T-cell (primary cell): ENCODE measurements at places on chromosomes 5 and 9.

DNA sequence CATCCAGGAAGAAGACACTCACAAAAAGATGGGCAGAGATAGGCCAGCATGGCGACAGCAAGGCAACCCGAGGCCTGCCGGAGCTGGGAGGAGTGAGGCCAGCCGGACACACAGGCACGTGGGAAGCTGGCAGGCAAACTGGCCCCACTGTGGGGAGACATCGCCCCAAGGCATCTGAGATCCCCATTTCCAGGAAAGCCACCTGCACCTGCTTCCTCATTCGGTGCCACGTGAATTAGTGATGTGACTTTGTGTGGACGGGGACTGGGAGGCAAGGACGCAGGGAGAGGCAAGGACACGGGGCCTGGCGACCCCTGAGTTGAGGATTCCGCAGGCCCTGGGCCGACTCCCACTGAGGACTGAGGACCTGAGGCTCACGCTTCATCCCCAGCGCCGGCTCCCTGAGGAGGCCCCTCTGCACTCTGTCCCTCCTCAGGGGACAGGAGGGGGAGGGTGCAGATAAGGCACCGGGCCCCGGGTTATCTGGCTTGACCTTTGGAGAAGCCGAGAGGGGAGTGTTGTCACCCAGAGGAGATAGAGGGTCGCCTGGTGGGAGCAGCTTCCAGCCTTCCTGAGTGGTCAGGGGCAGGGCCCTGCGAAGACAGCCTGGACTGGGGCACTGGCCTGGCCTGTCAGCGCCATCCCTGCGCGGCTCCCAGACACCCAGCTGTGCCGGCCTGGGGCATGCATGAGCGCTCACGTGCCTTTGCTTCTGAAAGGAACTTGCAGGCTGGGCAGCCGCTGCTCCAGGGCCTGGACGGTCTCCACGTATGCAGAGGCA, 39.7 kb downstream of the NDUFS6 start:
- DNase-seq, result no peak

DNA sequence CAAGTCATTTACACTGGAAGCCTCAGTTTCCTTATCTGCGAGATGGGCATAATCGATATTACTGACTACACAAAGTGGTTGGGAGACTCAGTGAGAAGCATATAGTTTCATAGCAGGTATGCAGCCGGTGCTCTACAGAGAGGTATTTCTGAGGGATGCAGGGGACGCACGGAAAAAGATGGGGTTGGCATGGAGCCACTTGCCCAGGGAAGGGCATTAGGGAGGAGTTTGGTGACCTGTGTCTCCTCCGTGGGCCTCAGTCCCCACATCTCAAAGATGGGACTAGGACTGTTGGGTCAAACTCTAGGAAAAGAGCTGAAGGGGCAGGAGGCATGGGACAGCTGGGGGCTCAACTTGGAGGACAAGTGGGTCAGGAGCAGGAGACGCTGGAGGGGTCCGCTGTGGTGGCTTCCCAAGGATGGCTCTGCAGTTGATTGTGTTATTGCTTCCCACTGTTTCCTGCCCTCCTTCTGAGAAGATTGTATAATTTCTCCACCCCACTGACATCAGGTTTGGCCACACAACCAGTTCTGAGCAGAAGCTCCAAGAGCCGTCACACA, 158.6 kb upstream of the ALDH1B1 start:
- no peak for DNase-seq

DNA sequence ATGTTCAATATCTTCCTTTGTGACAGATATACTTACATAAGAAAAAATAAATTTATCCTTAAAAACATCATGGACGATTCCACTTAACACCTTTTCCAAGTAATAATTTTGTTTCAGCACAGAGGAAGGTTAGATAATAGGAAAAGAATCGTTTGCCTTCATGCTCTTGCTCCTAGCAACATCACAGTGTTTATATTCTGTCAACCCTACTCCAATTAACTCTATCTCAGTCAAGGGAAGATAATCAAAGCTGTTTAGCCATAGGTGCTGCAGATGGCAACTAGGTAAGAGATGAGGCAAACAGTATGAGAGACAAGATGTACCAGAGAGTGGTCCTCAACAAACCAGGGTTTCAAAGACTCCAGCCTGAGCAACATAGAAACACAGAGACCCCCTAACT, 55.6 kb downstream of the UBAP2 start:
- DNase-seq, result no peak

- no peak for DNase-seq
Measured at GRCh38 chr9:83327750-83328622, 210.2 kb downstream of the FRMD3 start.

GRCh38 chr5:116404792-116405191, 169.8 kb downstream of the SEMA6A start:
- no peak for DNase-seq

- no peak for DNase-seq
Measured at GRCh38 chr5:11584017-11584416, 320.2 kb downstream of the CTNND2 start.

DNA sequence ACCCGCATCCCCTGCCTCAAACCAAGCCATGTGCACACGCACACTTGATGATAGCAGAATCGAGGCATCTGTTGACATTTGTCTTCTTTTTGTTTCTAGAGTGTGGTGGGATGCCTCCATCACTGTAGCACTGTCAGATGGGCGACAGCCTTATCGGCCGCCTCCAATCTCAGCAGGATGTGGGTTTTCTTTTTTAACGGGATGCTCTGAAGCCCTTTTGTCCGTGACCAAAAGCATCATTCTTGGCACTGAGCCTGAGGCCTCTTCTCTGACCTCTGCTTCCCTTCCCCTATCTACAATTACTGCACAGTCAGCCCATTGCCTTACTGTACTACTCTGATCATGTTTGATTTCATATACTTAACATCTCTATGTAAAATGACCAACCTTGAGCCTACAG, 78.3 kb downstream of the LMNB1 start:
- no peak for DNase-seq

DNA sequence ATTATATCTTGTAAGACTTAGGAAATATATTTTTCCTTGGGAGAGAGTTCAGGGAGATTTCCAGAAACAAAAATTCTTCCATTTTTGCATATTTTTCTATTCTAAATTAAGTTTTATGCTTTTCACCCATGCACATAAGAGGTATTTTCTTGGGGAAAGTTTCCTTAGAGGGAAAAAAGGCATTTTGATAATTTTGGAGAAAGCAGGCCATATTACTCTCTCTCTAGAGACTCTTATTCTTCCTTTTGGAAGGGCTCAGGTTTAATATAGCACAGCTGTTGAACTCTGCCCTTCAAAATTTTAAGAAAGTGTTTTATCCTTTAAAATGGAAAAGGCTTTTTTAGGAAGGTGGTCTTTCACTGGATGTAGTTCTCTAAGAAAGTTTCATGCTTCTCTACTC, 8.0 kb downstream of the NDUFS4 start:
- DNase-seq, result no peak

GRCh38 chr9:108254236-108254635, 601.5 kb downstream of the ACTL7B start:
- no peak for DNase-seq

GRCh38 chr5:178434851-178435250, 155.3 kb downstream of the COL23A1 start:
- no peak for DNase-seq

DNA sequence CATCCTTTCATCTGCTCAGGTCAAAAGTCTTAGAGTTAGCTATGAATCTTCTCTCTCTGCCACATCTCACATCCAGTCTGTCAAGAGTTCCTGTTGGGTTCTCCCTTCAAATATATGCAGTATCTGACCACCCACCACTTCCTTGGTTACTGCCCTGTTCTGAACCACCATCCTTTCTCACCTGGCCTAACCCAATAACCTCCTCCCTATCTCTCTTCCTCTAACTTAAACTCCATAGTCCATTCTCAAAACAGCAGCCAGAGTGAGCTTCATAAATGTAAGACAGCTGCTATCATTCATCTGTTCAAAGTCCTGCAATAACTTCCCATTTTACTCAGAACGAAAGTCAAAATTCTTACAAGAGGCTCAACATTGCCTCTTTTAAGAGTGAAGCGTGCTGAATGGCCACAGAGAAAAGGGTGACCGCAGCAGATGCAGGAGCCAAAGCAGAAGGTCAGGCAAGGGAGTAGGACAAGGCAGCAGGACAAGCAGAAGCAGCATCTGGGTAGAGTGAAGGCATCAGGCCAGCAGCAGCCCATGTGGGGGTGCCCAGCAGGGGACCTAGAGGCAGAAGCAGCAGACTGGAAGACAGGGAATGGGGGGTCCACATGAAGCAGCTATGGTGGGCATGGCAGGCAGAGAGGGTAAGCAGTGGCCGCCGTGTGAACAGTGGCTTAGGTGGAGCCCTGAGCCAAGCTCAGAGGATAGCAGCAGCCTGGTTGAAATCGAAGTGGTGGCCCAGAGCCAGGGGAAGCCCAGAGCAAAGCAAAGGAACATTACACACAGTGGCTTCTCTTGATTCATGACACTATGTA, 39.3 kb upstream of the CDC42SE2 start:
- no peak for DNase-seq

- no peak for DNase-seq
Measured at GRCh38 chr9:4706971-4707622, 27.7 kb downstream of the CDC37L1 start.

- no peak for DNase-seq
Measured at GRCh38 chr9:101999441-101999840, 261.0 kb upstream of the GRIN3A start.
